ENCODE measurements at places on chromosomes 12 and 14.

DNA sequence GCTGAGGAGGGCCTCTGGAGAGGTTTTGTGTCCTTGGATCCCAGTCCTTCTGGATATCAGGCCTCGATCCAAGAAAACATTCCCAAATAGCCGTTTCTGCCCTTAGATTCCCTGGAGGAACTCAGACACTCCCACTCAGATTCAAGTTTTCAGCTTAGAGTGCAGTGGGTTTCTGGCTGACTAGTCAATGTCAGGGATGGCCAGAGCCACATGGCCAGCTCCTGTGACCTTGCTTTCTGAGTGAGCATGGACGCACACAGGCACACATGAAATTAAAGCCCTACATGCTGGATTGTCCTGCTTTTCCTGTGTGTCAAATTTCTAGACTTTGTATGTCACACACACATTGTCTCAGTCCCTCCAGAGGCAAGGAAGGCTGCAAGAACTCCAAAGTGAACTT is 86.2 kb downstream of the TNFAIP2 start:
- no peak for DNase-seq

GRCh38 chr12:131218923-131219669 is 265.4 kb downstream of the ADGRD1 start:
- DNase-seq = peak; percentile 47

- no peak for DNase-seq
Observed at GRCh38 chr12:17810399-17810798, 279.6 kb downstream of the RERGL start.

- DNase-seq = no peak
Observed at GRCh38 chr12:68789144-68789878, 18.7 kb upstream of the MDM2 start.

DNA sequence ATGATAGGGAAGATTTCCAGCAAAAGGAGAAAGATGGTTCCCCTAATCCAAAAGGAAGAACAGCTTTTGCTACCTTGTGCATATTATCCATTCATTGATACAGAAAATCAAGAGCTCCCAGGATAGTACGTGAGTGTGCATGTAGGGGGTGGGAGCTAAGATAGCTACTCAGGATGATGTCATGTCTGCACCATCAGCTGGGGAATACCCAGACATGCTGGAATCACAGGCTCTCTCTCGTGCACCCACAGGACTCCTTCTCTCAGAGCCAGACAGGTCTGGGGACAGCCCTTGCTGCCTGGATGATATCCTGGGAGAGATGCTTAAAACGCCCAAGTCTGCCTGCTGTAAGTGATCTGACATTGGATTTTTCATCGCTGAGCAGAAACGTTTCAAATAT is 38.9 kb downstream of the FOXN3 start:
- no peak for DNase-seq

DNA sequence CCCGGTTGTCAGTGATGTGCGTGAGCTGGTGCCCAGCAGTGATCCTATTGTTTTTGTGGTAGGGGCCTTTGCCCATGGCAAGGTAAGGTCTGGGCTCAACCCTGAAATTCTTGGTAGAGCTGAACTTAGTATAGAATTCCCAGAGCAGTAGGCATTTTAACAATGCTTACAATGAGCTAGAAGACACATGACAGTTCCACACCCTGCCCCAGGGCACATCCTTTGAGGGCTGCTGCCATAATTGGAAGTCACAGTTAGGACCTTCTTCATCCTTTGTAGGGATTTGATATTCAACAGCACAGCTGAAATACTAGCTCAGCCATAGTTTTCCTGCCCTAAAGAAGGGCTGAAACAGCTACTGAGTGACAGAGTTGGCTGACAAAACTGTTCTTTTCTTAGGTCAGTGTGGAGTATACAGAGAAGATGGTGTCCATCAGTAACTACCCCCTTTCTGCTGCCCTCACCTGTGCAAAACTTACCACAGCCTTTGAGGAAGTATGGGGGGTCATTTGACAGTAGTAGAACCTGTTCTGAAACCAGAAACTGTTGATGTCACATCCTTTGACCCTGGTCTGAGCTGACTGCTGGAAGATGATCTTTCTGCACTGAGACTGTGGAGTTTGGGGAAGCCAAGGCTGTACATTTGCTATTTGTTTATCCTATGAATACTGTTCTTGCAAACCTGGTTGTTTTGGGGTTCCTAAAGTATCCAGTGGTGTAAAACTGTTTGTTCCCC is 4.8 kb downstream of the EMG1 start:
- DNase-seq = no peak

DNA sequence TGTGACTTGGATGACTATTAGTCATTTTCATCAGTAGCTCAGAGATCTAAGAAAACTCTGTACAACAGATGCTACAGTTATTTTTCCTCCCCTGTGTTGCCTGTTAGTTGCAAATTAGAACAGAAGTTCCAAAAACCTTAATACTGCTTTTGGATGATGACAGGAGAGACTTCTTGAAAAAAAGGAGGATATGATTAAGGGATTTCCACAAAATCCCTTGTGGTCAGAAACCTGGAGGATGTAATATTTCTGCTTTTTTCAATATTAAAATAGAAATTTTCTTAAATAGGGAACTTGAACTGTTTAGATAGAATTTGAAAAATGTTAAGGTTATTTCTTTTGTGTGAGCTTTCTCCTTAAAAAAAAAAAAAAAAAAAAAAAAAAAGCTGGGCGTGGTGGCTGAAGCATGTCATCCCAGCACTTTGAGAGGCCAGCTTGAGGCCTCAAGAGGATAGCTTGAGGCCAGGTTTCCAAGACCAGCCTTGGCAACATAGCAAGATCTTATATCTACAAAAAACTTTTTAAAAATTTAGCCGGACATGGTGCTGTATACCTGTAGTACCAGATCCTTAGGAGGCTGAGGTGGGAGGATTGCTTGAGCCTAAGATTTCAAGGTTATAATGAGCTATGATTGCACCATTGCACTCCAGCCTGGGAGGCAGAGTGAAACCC is 14.1 kb downstream of the CMAS start:
- DNase-seq = no peak

DNA sequence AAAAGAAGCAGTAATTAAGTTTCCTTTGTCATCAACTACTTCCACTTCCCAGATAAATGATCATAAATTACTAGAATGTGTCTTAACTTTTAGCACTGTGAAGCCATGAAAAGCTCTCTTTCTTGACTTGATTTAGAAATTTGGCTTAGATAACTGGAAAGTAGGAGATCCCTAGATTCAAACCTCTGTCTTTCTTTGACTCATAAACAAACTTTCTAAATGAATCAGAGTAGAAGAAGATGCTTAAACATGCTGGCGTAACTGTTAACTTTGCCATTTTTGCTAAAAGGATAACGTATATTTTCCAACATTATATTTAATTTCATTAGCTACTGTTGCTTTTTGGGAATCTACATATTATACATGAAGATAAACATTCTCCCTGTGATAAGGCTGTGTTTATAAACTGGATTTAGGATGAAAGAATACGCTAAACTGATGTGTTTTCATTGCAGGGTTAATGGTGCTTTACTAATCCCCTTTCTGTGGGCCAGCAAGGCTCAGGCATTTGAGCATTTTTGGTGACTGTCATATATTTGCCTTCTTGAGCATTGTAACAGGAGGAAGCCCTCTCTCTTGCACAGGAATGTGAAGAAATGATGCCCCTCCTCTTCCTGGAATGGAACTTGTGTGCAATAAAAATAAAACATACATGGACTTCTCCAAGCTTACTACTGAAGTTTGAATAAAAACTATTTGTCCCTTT is 301.4 kb downstream of the BMP4 start:
- DNase-seq = no peak

GRCh38 chr14:24378981-24379906 is 11.3 kb downstream of the NFATC4 start:
- DNase-seq = no peak

GRCh38 chr12:31325524-31325875 is 450 bp downstream of the SINHCAF start:
- peak; percentile 24 for DNase-seq

DNA sequence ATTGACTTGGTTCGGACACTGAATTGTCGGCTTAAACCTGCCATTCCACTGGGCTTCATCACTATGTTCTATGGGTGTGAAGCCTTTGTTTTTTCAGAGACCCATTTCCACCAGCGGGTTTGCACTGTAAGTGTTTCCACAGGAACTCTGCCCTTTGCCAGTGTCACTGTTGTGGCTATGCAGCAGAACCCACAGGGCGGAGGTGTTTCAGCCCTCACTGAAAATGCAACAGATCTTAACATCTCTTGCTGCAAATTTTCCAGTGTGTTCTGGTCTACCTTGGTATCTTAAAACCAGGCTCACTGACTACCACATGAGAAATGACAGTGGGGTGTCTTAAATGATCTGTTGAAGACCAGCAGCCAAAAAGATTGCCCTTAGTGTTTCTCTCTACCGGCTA is 21.1 kb downstream of the PRKCH start:
- no peak for DNase-seq
